Cortex of kidney (tissue), 1 donor: ENCODE measurements at places on chromosomes 5 and 9.

- DNase-seq = no peak
These were observed 2.9 kb downstream of the SNX18 start for GRCh38 chr5:54520438-54520846.

DNA sequence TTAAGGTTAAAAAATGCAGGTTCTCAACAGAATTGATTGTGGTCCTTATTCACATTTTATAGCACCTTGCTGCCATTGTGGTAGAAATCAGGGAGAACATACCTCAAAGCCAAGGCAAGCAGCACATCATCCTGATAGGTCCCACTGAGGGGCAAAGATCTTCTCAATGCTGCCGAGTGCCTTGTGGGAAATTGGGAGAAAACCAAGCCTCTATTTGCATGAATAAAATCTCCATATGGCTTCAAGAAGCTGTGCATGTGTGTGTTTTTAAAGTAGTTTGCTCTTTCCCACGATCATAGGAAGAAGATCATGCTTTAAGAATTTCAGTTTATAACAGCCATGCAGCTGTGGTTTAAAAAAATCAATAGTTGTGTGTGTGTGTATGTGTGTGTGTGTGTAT, 216.9 kb upstream of the FBXL7 start:
- no peak for DNase-seq

GRCh38 chr9:18036422-18037187, 437.3 kb upstream of the ADAMTSL1 start:
- DNase-seq = no peak

DNA sequence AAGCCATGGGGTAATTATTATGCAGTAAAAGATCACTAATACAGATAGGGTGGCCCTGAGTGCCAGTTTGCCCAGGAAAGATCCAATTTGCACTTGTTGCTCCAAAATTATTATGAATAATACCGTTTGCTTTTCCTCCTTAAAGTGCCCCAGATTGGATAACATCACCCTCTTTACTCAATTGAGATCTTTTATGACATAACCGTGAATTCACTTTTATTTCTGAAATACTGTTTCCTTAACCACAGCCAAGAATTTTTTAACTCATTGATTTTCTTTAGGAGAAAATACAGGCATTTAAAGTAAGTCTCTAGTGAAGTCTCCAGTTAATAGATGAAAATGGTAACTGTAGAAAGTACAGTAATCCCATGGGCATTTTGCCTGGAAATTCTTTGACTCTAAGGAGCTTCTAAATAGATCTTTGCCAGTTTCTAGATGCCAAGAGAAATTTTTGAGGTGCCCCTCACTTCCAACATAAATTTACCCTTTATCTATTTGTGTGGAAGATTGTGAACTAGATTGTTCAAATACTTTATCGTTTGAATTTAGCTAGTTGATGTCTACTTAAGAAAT, 99.2 kb downstream of the UHRF2 start:
- DNase-seq = no peak

DNA sequence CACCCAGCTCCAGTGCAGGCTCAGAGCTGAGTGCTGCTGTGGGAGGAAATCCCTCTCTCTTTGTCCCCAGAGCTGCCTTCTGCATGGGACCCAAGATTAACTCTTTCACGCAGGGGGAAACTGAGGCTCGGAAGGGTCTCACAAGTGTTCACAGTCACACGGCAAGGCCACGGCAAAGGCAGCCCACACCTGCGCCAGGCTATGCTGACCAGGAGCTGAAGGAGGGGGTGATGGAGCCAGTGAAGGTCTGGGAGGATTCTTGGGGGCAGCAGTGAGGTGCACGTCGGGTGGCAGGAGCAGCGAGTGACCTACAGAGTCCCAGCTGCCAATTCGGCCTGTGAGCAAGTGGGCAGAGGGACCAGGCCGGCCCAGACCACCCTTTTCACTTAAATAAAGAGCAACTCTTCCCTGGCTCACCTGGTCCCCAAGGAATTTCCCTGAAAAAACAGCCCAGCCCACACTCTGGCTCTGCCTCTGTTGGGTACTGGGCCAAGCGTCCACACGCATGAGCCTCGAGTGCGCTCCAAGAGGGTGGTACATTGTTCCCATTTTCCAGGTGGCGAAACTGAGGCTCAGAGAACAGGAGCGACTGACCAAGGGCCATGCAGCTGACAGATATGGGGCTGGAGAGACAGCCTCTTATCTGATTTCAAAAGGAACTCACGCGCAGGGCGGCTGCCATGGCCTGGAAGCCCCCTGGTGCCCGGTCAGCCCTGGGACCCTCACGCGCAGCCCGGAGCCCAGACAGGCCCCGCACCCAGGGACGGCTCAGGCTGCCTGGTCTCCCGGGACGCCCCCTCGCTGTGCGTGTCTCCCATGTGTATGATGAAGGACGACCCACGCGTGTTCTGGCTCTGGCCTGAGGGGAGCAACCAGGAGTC, 28.2 kb downstream of the SARDH start:
- DNase-seq = no peak

GRCh38 chr9:6675268-6675667, 29.7 kb upstream of the GLDC start:
- no peak for DNase-seq

DNA sequence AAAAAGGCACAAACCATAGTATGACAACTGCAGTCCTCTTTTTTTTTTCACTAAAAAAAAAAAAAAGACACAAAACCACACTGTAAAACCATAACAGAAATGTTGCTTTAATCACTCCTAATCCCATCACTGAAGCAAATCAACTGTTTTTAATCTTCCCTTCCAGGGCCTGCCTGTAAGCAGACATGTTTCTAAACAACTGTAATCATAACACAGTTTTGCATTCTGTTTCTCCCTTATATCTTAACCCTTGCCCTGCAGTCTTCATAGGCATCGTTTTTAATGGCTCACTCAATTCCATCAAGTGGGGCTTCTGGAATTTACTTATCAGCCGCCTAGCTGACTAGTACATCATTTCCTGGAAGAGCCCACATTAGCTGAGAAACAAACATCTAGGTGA, 111.0 kb upstream of the SLC25A48 start:
- DNase-seq = no peak

DNA sequence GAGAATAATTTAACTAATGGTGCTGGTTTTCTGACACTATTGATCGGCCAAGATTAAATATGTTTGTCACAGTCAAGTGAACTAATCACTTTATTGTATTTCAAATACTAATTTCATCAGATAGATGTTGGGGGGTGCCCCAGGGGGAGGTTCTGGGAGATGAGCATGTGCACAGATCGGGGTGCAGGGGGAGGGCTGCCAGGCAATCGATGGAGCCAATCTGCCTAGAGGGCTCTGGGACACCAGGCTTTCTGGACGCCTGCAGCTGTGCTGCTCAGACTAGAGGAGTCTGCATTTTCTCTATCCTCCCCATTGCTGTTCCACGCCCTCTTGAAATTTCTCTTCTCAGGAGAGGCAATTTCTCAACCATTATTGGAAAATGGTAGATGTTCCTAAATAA, 100.0 kb upstream of the ALDH1B1 start:
- DNase-seq = no peak

DNA sequence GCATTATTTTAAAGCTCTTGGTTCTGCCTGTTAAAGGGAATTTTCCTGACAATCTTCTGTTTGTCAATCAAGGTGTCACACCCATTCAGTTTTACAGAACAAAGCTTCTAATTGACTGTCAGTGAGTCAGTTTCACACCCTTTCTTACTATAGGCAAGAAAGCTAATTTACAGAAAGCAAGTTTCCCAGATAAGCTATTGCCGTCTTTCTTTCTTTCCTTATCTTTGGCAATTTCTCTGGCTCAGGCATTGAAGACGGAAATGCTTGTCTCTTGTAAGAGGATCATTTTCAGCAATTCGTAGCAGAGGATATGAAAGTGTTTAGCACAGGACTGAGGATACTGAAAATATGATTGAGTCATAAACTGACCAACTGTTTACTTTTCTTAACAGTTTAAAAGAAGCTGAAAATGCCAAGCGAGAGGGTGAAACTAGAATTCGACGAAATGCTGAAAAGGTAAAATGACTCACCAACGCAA, 27.0 kb downstream of the SPINK5 start:
- no peak for DNase-seq

DNA sequence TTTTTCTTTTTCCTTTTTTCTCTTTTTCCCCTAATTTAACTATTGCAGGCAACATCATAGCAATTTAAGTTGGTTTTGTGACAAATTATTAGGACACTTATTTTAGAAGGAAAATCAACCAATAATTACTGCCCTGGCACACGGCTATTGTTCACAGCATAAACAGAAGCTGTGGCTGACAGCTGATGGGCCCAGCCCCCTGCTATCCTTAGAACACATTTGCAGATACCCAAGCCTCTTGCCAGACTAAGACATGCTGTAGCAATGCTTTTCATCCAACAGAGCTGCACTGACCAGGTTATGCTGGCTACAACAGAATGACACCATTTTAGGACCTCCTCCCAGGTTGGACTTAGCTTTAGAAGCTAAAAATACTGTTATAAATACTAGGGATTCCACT, 852.7 kb upstream of the DMAC1 start:
- no peak for DNase-seq

GRCh38 chr9:128022886-128023285, 42.1 kb upstream of the EEIG1 start:
- DNase-seq = no peak

DNA sequence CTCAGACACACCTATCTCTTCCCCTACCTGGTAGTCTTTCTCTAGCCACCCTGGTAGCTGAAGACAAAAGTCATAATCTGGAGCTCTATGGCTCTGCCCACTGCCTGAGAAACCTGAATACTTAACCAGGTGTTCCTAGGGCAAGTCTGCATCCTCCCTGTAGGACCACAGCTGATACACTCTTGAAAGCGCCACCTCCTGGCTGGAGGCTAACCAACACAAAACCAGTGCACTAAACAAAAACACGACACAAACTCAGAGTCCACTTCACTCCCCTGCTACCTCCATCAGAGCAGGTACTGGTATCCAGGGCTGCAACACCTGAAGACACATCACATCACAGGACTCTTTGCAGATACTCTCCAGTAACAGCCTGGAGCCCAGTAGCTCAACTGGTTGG, 84.6 kb upstream of the ANXA1 start:
- no peak for DNase-seq

DNA sequence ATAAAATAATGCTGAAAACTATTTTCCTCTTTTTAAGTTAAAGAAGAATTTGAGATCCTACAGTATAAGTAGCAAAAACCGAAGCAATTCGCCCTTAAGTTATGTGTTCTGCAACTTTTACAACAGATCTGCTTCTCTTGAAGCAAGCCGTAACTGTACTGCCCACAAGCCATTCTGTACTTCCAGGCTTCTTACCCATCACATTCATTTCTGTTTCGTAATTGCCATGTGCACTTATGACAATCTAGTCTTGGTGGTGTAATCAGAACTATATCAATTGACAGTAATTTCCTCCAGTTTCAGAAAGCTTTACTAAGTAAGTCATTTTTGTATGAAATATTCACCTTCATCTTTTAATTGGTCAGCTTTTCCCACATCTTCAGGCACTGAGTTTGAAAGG, 13.8 kb downstream of the SGTB start:
- DNase-seq = no peak

DNA sequence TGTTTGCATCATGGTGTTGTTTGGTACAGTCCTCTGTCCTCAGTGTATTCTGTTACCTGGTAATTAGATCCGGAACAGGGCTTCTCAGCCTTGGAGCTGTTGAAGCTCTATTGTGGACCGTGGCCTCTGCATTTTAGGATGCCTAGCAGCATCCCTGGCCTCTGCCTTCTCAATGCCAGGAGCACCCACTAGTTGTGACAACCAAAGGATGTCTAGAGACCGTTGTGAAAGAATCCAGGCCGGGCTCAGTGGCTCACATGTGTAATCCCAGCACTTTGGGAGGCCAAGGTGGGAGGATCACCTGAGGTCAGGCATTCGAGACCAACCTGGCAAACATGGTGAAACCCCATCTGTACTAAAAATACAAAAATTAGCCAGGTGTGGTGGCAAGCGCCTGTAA, 159.6 kb downstream of the CACNA1B start:
- DNase-seq = no peak

DNA sequence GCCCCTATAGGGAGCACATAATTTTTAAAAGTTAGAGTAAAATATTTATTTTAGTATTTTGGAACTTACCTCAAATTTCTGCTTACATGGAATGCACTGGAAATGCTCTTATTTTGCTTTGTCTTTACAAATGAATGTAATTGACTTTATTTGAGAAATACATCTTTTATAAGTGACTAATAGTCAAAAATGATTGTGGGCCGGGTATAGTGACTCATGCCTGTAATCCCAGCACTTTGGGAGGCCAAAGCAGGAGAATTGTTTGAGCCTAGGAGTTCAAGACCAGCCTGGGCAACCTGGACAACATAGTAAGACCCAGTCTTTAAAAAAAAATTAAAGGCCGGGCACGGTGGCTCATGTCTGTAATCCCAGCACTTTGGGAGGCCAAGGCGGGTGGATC, 5.8 kb downstream of the HMGCR start:
- no peak for DNase-seq

- no peak for DNase-seq
These were observed 16.7 kb upstream of the THG1L start for GRCh38 chr5:157714596-157714864.

DNA sequence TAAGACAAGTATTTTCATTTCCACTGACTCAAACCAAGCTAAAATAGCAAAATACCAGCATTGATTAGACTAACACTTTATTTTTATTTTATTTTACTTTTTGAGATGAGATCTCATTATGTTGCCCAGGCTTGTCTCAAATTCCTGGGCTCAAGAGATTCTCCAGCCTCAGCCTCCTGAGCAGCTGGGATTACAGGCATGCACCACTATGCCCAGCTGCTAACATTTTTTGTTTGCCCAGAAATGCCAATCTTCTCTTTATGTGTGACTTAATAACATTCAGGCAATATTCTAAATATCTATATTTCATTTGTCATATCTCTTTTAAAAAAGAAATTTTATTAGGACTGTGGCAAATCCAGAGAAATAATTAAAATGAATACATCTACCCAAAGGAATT, 55.0 kb downstream of the OXCT1 start:
- no peak for DNase-seq

GRCh38 chr9:76136986-76137385, 246.5 kb downstream of the PCSK5 start:
- DNase-seq = no peak

DNA sequence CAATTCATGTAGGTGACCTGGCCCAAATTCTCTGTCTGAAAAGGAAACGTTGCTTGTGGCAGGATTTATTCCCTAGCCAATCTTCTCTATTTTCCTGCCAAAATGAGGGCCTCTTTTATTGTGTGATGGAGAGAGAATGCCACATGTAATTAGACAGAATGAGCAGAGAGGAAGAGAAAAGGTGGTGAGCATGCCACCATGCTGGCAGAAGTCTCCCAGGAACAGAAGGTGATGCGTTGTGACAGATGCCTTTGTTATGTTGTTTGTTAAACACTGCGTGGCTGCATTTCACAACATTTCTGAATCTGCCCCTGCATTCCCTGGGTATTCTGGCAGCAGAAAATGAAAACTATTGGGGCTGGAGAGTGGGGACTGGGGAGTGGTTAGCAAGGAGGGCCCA, 577.6 kb downstream of the TLR4 start:
- no peak for DNase-seq

GRCh38 chr5:139341187-139341688, 416 bp upstream of the PAIP2 start:
- no peak for DNase-seq

DNA sequence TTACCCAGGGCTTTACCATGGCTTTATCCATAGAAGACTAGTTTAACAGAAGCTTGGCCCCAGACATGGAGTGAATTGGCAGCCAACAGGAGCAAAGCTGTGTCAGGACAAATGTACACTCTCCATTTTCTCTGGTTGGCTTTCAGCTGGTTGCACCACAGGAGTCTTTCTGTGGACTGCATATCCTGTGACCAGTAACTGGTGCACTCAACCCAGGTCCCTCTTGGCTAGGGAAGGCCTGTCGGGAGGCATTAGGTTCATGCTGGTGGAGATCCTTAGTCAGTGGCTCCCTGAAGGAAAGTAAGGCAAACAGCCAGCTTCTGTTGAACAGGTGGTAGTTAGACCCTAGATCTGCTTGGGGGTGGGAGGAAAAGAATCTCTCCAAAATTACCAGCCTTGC, 146.9 kb upstream of the TLX3 start:
- DNase-seq = no peak
